Psoas muscle (tissue), 8 donors: ENCODE measurements at places on chromosomes 2 and 18. TPM values are rescaled to one million over a fixed set of nuclear protein-coding genes. Genes with fewer than 3 reads are reported as not detected.
A peak's percentile ranks its signal among the peaks of the same experiment; 100 is the strongest.

DNA sequence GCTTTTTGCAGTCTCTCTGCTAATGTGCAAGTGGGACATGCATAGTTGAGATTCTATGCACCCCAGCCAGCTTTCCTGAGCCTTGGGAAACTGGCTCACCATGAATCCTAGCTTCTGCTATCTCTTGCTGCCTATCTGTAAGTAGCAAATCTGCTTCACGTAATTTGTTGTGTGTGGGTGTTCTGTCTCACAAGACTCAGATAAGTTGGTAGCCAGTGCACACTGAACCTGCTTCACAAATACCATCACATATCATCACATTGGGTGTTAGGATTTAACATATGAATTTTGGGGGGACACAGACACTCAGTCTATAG, 13.9 kb upstream of the VRK2 start:
- no peaks in the 10 kb centered on the region for H3K4me1 ChIP-seq
- no peak for DNase-seq
- H3K36me3 ChIP-seq, result no peaks in the 10 kb centered on the region
- H3K4me3 ChIP-seq, result no peak overlapping the region

DNA sequence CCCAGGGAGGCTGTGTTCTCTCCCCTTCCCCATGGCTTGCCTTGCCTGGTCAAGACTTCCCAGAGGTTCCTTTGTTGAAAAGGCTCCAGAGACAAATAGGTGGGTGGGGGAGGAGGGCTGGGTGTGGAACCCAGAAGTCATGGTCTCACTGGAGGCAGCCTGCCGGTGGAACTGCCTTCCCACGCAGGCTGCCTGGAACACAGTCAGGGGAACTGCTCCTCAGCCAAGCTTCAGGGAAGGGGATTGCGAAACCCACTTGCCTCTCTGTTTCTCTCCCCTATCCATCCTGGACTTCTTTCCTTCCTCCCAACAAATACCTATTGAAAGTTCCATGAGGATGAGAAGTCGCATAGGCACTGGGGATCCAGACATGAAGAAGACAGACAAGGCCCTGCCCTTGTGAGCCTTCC, 31.6 kb downstream of the MARCO start:
- H3K36me3 ChIP-seq, result no peaks in the 10 kb centered on the region
- no peak overlapping the region for H3K27ac ChIP-seq
- H3K4me1 ChIP-seq, result no peaks in the 10 kb centered on the region

GRCh38 chr2:112486895-112487294, 4.9 kb downstream of the TTL start:
- H3K27ac ChIP-seq, result no peak overlapping the region
- H3K27me3 ChIP-seq, result no peaks in the 10 kb centered on the region
- no peak overlapping the region for H3K4me3 ChIP-seq
- H3K4me1 ChIP-seq, result peaks cover 16% of the 10 kb centered on the region
- H3K36me3 ChIP-seq, result no peaks in the 10 kb centered on the region
- no peak for DNase-seq

GRCh38 chr2:227153307-227153706, 10.7 kb downstream of the COL4A4 start:
- H3K36me3 ChIP-seq, result no peaks in the 10 kb centered on the region
- H3K4me1 ChIP-seq, result peaks cover 41% of the 10 kb centered on the region
- H3K27ac ChIP-seq, result peak overlapping the region; percentile 36
- H3K4me3 ChIP-seq, result no peak overlapping the region

GRCh38 chr2:231376857-231377256, 18.7 kb upstream of the B3GNT7 start:
- H3K27me3 ChIP-seq, result no peaks in the 10 kb centered on the region
- no peaks in the 10 kb centered on the region for H3K36me3 ChIP-seq
- no peak for DNase-seq
- H3K4me1 ChIP-seq, result no peaks in the 10 kb centered on the region
- no peak overlapping the region for H3K4me3 ChIP-seq
- H3K27ac ChIP-seq, result no peak overlapping the region

Gene SERPINB4
- total RNA-seq, result not detected

Gene ACVR2A
- total RNA-seq, result 9.6 TPM

Gene NGEF
- total RNA-seq, result 0.51 TPM
